ENCODE measurements at places on chromosomes 2 and 18.

GRCh38 chr18:36564841-36565240 is 264.0 kb downstream of the TPGS2 start:
- DNase-seq = no peak

DNA sequence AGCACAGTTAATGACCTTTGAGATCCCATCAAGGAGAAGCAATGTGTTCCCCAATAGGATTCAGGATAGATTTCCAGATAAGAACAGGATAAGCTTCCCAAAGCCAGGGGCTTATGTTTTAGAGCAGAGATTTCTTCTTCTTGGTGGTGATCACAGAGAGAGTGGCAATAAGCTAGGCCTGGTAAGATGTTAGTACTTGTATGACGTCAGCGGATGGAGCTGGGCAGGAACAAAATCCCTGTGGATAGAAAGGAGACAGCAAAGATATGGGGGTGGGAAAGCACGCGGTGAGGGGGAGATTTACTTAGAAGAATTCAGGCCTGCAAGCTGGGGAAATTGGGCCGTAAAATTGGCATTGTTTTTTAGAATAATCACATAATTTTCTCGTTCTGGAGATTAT is 323.0 kb downstream of the MTX2 start:
- DNase-seq = no peak

- DNase-seq = peak; percentile 94
Measured at GRCh38 chr2:38377050-38377828, at the start of gene ATL2. TSS of gene ATL2 (minus strand) at chr2:38377273. CDS start at chr2:38377260, 13 bp downstream.

DNA sequence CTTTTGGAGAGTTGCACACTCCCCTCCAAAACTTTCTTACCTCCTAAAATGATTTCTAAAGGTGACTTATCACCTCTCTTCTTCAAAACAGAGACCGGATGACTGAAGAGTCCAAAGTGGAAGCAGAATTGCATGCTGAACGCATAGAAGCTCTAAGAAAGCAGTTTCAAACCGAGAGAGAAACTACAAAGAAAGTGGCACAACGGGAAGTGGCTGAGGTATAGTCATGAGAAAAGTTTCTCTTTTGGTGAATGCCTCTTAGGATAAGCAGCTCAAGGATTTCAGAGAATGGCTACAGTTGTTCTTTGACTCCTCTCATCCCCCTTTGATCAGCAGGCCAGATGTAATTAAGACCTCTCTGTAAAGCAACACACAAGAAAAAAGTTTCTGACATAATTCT is 73.6 kb downstream of the GTF3C3 start:
- no peak for DNase-seq

GRCh38 chr2:32274289-32274688 is 3.4 kb upstream of the YIPF4 start:
- DNase-seq = no peak

DNA sequence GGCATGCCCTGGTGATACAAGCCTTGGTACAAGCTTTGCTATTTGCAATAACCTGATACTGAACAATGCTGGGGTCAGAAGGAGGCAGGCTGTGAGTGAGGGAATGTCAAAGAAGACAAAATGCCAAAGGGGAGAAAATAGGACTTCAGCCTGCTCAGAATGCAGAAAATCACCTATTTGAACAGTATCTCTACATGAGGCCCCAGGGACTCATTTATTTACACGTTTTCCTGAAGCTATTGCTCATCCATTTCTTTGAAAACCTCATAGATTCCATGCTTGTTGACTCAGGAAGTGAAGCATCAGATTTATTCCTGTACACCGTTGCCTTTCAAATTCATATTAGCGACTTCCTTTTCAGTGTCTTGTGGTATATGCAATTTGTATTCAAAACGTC is 69.4 kb upstream of the CBLN2 start:
- DNase-seq = no peak

GRCh38 chr2:52034706-52035105 is 1002.8 kb upstream of the NRXN1 start:
- DNase-seq = no peak

GRCh38 chr2:101980368-101980767 is 11.4 kb upstream of the IL1R2 start:
- DNase-seq = no peak

- no peak for DNase-seq
Measured at GRCh38 chr18:43876286-43876685, 599.0 kb upstream of the SYT4 start.

GRCh38 chr2:73823916-73824523 is 4.7 kb upstream of the STAMBP start:
- peak; percentile 94 for DNase-seq

- no peak for DNase-seq
Measured at GRCh38 chr2:186303091-186303490, 183.0 kb upstream of the ZC3H15 start.

DNA sequence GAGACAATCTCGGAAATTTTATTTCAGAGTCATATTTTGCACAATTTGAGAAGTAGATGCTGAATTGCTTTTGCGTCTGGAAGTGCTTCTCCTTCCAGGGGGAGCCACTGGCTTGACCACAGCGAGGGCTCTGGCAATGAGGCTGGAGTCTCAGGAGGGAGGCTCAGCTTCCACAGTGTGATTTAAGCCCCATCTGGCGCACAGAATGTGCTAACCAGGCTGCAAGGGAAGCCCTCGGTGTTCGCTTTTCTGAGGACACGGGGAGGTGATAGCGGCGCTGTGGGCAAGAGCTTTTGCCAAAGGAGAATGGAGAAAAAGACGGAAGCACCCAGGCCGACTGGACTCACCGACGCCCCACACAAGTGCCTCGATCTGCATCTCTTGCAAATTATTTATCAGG is 52.4 kb downstream of the ADI1 start:
- no peak for DNase-seq

DNA sequence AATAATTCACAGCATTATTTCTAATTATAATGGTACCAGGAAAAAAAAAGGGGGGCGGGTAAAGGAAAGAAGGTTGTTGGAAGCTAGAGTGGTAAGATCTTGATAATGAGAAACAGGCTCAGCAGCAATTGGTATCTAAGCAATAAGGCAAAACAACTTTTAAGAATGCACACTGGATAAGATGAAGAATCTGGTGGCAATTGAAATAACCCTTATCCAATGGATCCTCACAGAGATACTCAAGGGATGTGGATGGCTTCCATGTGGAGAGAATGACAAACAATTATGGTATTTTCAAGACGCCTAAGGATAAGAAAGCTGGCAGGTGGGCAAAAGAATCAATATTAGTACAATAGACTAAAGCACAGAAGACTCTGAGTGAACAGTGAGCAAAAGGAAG is 153.6 kb downstream of the UPP2 start:
- DNase-seq = no peak

- DNase-seq = no peak
Measured at GRCh38 chr2:235613649-235614048, 119.8 kb downstream of the AGAP1 start.

DNA sequence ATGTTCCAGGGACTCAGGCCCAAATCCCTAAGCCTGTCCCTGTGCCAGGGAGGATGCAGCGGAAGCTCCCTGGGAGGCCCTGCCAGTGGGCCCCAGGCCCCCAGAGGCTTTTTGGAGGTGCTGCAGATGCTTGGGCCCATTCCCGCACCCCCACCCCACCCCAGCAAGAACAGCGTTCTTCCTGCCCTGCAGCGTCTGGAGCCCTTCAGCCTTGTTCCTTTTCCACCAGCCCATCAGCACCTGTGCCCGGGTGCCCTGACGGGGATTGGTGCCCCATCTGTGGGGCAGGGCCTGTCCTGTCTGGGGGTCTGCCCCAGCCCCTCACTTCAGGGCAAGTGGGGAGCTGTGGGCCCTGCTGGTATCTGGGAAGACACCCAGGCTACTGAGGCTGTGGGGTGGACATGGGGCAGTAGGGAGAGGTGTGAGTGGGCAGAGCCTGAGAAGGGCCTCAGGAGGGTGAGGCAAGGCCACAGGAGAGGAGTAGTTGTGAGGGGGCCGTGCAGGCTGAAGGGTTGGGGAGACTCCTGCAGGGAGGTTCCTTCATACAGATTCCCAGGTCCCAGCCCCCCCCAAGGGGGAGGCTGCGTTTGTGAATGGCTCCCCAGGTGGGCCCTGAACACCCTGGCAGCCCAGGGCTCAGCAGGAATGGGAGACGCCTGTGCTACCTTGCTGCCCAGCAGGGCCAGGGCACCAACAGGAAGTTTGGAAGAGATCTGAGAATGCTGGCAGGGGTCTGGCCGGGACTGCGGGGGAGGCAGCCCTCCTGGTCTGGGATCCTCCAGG is 2.4 kb downstream of the RNPEPL1 start:
- DNase-seq = no peak

GRCh38 chr2:54879598-54880332 is 156.3 kb downstream of the EML6 start:
- no peak for DNase-seq

DNA sequence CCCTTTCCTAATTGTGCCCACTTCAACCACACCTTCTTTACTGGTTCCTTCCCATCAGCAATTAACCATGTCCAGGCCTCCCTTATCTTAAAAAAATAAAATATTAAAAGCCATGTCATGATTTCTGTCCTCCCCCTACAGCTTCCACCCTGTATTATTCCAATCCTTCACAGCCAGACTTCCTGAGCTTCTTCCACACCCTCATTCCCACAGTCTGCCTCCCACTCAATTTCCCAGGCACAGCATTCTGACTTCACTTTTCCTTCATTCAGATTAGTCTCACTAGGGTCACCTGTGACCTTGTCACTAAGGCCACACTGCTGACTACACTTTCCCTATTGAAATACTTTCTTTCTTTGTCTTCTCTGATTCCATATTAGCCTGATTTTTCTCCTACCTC is 159.4 kb downstream of the DIS3L2 start:
- peak; percentile 19 for DNase-seq

- no peak for DNase-seq
Measured at GRCh38 chr2:164960159-164960558, 4.8 kb upstream of the SLC38A11 start.

DNA sequence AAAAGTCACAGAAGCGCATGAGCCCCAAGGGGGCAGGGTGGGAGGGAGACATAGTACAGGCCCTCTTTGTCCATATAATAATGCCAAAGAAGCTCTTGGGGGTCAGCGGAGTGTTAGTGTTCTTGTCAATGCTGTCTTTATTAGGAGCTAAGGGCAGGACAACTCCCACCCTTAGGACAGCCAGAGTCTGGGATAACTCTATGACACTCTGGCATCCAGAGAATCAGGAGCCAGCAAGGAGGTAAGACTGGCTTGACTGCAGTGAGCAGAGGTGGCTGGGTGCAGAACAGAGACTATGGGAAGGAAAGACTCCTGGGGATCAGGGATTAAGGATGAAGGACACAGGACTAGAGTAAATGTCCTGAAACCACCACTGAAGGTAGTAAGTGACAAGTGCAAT is 19.0 kb upstream of the HNMT start:
- no peak for DNase-seq

DNA sequence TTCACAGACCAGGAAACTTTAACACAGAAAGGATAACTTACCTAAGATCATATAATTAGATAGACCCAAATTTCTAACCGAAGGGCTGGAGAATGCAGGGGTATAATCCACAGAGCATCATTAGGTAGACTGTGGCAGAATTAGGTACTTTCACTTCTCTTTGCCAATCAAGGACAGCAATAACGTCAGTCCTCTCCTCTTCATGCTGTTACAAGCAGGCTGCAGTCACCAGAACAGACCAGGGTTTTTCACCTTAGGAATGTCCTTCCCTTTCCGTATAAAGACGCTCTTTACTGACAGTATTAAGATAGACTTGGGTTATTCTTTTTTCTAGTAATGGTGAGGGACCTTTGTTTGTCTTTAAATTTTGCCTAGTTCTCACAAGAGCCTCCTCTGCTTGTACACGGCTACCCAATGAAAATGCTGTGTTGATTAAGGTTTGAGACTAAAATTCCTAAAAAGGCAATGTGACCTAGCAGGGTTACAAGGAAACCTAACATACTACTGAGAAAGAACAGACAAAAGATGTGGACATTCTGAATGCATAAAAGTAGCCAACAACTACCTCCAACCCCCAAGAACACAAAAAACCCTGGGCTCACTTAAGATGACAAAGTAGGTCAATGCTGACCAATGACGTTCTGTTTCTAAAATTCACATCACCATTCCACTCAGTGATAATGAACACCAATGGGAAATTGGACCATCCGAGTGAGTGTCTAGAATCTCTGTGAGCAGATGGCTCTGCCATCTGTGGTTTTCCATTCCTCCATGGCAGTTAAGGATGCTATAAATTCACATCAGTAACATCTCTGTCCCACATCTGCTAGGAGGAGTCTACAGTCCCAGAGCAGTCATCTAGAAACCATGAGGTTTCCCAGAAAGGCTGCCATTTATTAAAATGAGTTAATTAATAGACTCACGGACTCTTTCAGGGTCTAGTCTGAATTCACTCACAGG is 2.1 kb downstream of the PDIA6 start:
- DNase-seq = peak; percentile 49

- no peak for DNase-seq
Measured at GRCh38 chr2:20052229-20052851, 912 bp upstream of the LAPTM4A start.

DNA sequence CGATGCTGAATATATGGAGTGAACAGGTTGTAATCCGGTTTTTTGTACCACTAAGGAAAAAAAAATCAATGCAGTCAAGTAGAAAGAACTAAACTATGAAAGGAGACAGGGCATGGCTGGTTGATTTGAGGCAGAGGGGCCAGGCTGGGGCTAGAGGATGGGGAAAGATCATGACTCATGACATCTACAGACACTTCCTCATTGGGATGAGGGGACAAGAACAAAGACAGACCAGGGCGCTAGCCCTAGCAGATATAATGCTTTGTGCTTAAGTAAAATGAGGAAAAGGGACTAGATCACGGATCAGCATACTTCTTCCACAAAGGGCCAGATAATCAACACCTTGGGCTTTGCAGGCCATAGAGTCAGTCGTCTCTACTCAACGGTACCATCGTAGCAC is 55.8 kb downstream of the ST6GAL2 start:
- DNase-seq = no peak

DNA sequence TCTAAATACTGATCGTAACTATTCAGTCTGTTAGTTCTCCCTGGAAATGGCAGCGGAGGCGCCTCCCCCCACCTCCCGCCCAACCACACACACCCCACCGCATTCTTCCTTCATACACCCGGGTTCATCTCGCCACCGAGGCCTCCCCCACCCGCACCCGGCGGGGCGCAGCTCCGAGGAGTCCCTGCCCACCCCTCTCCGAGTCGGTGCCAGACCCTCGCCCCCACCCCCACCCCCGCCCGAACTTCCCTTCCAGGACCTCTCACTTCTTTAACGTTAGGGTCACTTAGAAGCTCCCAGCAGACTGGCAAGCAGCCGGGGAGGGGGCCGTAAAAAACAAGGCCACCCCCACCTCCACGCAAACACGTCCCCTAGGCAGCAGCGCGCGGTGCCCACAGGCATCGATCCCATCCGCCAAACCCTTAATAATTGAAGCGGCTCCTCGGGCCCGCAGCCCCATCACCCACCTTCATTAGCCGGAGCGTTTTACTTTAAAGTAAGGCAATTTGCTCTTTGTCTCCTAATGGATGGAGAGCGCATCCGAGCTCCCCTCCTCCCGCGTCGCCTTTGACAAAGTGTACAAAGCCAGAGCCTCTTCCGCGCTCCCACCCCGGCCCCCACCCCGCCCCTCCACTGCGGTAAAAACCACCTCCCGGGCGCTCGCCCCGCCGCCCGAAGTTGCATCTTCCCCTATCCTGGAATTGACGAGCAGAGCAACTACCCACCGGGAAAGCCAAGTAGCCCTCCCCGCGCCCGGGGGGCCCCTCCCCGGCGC is 624 bp downstream of the ZNF516 start:
- peak; percentile 45 for DNase-seq

GRCh38 chr2:18750672-18751554 is 161.5 kb upstream of the NT5C1B start:
- DNase-seq = no peak

GRCh38 chr2:85179541-85179940 is 46.3 kb downstream of the TCF7L1 start:
- DNase-seq = no peak

Measured in fibroblast of lung (primary cell).